Neural progenitor cell (in vitro differentiated cells): ENCODE measurements at places on chromosomes 11 and 22. TPM values are rescaled to one million over a fixed set of nuclear protein-coding genes. Genes with fewer than 3 reads are reported as not detected.

The C1QTNF4 gene
- 0.39 and 9.7 TPM in 2 replicates for total RNA-seq

DNA sequence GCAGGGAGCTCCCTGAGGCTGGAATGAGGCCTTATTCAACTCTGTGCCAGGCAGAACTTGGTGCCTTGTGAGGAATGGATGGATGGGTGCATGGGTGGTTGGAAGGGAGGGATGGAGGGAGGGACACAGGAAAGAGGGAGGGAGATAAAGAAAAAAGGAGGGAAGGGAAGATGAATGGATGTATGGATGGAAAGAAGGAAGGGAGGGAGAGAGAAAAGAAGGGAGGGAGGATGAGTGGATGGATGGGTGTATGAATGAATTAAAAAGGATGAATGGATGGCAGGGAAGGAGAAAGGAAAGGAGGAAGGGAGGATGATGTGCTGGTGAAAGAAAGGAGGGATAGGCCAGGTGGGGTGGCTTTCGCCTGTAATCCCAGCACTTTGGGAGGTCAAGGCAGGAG is 34.6 kb downstream of the KCNC1 start:
- no peaks in the 10 kb centered on the region for H3K36me3 ChIP-seq
- DNase-seq: no peak
- H3K4me1 ChIP-seq: peaks cover 38% of the 10 kb centered on the region

GRCh38 chr11:123484448-123484847 is 54.4 kb downstream of the GRAMD1B start:
- no peaks in the 10 kb centered on the region for H3K4me1 ChIP-seq
- H3K4me3 ChIP-seq: no peak overlapping the region
- no peaks in the 10 kb centered on the region for H3K27me3 ChIP-seq
- no peak for DNase-seq
- no peaks in the 10 kb centered on the region for H3K36me3 ChIP-seq

- no peak overlapping the region for H3K4me3 ChIP-seq
- no peaks in the 10 kb centered on the region for H3K27me3 ChIP-seq
- no peaks in the 10 kb centered on the region for H3K36me3 ChIP-seq
- H3K27ac ChIP-seq: no peak overlapping the region
Observed at GRCh38 chr22:46515208-46516111, 22.0 kb downstream of the CELSR1 start.

- no peak overlapping the region for H3K4me3 ChIP-seq
- no peak overlapping the region for H3K27ac ChIP-seq
- no peaks in the 10 kb centered on the region for H3K36me3 ChIP-seq
- DNase-seq: no peak
Observed at GRCh38 chr11:1733716-1734640, 16.4 kb downstream of the IFITM10 start.
